ENCODE measurements at places on chromosomes 12 and 14.
A peak's percentile ranks its signal among the peaks of the same experiment; 100 is the strongest.

- DNase-seq: peak; percentile 86
Observed at GRCh38 chr14:85853996-85854526, 324.1 kb downstream of the FLRT2 start.

DNA sequence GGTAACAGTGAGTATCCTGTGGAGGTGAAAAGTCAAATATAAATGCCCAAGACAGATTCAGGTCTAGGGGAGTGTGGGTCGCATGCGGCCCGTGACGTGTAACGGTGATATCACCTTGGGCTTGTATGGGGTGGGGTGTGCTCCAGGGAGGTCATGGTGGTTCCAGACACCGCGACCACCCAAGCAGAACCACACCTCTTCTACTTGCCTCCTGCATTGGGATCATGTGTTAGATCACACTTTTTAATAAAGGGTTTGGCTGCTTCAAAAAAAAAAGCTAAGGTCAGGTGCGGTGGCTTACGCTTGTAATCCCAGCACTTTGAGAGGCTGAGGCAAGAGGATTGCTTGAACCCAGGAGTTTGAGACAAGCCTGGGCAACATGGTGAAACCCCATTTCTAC, 4.5 kb downstream of the FBLN5 start:
- no peak for DNase-seq

DNA sequence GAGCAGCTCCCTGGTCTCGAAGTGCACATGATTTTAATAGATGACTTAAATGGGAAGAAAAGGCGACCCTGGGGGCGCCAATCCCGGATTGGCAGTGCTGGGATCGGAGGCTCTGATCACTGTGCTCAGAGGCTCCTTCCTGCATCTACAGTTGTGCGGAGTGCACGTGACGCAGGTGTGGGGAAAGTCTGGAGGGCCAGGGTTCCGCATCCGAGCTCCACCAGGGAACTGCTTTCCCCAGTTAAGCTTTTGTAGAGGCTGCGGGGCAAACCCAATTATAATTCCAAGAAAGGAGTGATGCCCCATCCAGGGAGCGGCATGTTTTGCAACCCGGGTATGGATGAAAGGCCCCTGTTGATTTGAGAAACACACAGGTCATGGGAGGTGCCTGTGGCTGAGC, 36.5 kb downstream of the ELK3 start:
- no peak for DNase-seq

DNA sequence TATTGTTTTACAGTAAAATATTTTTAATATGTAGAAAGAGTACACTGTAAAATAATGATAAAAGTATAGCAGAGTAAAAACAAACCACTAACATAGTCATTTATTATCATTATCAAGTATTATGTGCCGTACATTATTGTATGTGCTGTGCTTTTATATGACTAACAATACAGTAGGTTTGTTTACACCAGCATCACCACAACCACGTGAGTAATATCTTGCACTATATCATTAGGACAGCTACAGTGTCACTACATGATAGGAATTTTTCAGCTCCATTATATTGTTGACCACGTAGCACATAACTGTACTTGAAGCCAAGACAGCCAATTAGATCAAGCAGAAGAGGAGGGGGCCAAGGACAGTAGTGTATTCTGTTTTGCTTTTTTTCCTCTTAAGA, 415.4 kb downstream of the RAD51B start:
- peak; percentile 66 for DNase-seq

DNA sequence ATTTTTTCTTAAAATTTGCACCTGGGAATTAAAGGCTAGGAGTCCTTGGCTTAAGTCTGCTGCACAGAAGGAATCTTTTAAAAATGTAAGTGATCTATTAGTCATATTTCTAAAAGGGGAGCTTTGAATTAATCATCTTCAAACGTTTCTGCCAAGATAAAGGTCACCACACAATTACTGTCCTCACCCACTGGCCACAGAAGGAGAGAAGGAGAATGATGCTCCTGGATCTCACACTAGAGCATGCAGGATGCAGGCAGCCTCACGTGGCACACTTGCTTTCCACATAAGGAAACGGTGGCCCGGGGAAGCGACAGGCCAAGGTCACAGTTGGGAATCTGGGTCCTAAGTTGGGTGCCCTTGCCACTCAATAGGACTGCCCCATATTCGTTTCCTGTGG, 16.9 kb downstream of the PLEKHG7 start:
- DNase-seq: peak; percentile 76

DNA sequence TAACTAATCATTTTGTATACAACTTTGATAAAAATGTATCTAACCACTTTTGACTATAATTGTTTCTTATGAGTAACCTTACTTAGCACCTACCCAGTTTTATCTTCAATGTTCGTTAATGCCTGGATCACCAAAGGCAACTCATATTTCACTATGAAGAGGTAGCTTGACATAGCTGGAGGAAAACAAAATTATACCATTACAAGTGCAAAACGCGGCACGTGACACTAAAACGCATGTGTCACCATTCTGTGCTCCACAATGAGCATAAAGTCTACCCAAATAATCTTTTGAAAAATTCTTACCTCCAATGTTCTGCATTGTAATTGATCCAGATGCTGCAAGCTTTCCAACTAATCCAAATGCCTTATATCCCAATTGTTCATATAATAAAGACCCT, 5.8 kb downstream of the SLC38A2 start:
- DNase-seq: no peak

GRCh38 chr14:29536886-29537511, 390.6 kb downstream of the PRKD1 start:
- peak; percentile 49 for DNase-seq

GRCh38 chr12:132084621-132085290, 59.4 kb downstream of the DDX51 start:
- DNase-seq: peak; percentile 72

GRCh38 chr12:6684609-6685008, 4.6 kb downstream of the ZNF384 start:
- peak; percentile 47 for DNase-seq

DNA sequence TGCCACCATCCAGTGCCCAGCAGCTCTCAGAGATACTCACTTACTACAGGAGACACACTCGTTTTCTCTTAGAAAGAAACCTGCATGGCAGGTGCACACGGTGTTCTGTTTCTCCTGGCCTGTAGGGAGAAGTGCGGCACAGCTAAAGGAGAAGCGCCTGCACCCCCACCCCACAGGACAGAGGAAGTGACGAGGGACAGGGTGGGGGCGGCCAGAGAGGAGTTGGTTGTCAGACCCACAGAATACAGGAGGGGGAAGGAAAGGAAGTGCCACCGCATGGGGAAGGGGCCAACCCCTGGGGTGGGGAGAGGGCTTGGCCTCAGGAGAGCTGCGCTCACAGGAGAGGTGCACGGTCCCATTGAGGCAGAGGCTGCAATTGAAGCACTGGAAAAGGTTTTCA, 8.8 kb downstream of the TNFRSF1A start:
- no peak for DNase-seq

- no peak for DNase-seq
Observed at GRCh38 chr12:24798335-24798734, 150.6 kb downstream of the BCAT1 start.

GRCh38 chr12:69630191-69630590, 19.5 kb upstream of the LRRC10 start:
- peak; percentile 30 for DNase-seq

GRCh38 chr12:34356233-34356987, 334.1 kb downstream of the ALG10 start:
- DNase-seq: no peak

DNA sequence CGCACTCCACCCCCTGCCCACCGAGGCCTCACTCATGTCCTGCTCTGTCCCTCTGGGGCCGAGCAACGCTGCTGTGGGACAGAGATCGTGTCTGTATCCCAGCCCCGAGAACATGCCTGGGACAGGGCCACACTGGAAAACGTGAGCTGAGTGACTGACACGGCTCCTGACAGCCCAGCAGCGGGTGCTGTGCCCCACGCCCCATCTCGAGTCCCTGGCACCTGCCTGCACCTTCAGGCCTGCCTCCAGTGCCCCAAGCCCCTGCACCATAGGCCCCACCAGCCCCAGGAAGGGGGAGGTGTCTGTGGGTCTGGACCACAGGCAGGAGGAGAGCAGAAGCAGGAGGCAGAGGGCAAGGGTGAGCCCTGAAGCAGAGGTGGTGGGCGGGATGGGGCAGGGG, 34.6 kb upstream of the UBC start:
- no peak for DNase-seq

DNA sequence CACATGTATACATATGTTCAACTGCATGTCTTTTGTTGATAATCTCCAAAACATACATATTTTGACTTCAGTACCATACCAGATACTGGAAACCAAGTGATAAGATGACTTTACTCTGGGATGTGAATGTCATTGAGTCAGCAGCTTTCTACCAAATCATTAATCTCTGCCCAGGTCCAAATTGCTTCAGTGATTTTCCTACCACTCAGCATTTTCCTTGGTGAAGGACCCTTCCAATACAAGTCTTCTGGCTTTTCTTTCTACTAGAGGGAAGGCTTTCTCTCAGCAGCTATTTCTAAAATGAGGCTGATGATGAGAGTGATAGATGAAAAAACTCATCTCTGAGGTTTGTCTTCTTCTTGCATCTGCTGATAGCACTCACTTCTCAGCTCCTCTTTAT, 1008.5 kb downstream of the NRXN3 start:
- no peak for DNase-seq

DNA sequence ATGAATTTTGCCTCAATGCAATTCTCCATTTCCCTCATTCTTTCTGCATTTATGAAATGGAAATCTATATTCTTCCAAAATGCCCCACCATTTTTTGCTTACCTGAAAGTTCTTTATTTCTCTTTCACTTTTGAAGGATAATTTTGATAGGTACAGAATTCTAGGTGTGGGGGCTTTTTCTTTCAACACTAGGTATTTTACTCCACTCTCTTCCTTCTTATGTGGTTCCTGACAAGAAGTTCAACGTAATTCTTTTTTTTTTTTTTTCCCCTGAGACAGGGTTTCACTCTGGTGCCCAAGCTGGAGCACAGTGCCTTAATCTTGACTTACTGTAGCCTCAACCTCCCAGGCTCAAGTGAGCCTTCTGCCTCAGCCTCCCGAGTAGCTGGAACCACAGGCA, 26.3 kb upstream of the OASL start:
- DNase-seq: no peak

GRCh38 chr12:127143020-127143419, 1124.0 kb upstream of the TMEM132C start:
- no peak for DNase-seq

DNA sequence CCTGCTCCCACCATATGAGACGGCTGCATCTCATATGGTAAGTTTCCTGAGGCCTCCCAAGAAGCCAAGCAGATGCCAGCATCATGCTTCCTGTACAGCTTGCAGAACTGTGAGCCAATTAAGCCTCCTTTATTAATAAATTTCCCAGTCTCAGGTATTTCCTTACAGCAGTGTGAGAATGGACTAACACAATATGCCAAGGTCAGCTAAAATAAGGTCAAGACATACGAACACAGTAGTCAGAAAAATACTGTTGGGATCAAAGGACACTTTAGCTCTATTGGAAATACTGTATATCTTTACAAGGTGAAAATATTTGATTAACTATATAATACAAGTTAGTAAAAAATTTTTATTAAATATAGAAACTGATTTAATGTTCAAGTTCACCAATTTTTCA, 28.8 kb downstream of the SEL1L start:
- no peak for DNase-seq

- DNase-seq: no peak
Observed at GRCh38 chr14:101582294-101582693, 21.0 kb downstream of the DIO3 start.

DNA sequence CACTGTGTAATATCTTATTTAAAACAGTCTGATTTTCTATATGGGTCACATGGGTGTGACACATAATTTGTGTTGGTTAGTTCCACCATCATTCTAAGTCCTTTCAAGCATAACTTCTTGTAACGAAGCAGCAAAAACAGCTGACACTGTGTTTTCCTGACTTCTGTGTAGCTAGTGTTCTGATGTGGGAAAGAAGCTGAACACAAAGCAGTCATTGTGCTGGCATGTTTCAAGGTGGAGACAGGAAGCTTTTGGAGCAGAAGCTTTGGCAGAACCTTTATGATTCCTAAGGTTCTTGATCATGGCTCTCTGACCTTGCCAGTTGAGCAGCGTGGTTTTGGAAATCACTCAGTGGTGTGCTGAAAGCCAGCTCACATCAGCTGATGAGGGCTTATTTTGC, 351.7 kb upstream of the MDGA2 start:
- no peak for DNase-seq

DNA sequence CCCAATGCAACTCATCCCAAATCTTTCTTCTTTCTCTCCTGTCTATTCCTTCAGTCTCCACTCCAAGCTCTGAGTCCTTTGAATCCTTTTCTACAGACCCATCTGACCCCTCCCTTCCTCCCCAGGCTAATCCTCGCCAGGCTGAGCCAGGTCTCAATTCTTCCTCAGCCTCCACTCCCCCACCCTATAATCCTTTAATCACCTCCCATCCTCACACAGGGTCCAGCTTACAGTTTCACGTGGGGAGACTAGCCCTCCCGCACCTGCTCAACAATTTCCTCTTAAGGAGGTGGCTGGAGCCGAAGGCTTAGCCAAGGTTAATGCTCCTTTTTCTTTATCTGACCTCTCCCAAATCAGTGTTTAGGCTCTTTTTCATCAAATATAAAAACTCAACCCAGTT, 63.8 kb downstream of the MOK start:
- DNase-seq: no peak

DNA sequence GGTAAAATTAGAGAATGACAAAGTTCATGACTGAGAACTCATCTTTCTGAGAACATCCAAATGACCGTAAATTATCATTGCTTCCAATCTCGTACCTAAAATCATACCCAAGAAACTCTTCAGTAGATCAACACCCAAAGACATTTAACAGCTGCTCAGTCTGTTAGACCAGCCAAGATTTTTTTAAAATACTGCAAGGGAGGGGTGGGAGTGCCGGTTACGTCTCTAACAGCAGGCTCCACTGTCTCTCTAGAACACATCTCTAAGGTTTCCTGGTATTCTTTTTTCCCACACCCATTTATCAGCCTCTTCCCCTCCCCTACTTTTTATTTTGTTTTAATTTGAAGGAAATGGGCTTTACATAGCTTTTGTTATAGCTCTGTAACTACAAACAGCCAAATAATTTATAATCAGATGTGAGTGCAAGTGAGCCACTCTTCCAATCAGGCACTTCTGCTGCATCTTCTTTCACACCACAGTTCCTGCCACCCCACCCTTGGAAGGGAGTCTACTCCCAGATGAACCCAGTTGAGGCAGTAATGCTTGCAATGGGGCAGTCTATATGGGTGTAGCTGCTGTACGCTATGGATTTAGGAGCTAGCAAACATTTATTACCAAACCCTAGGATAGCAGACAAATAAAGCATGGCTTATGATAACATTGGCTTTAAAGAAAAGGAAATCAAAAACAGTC, 21.9 kb downstream of the PTPRB start:
- DNase-seq: no peak
